ENCODE measurements at places on chromosomes 2 and 18.

- DNase-seq, result no peak
Measured at GRCh38 chr2:236887953-236888793, 197.5 kb upstream of the COPS8 start.

DNA sequence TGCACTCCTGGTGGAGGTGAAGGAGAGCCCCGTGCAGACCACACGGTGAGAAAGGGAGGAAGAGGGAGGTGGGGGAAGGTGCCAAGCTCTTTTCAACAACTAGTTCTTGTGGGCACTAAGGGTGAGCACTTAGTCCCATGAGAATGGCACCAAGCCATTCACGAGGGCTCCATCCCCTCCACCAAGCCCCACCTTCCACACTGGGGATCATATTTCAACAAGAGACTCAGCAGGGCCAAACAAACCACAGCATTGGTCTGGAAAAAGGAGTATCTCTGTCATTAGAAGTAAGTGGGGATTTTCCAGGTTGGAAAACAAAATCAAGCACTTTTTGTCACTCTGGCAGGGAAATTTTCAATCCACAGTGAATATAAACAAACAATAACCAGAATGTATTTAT is 38.4 kb downstream of the ZAP70 start:
- no peak for DNase-seq

- DNase-seq, result no peak
Measured at GRCh38 chr2:47631306-47631705, 151.6 kb upstream of the MSH6 start.

- DNase-seq, result no peak
Measured at GRCh38 chr2:43944915-43945314, 50.9 kb downstream of the LRPPRC start.

DNA sequence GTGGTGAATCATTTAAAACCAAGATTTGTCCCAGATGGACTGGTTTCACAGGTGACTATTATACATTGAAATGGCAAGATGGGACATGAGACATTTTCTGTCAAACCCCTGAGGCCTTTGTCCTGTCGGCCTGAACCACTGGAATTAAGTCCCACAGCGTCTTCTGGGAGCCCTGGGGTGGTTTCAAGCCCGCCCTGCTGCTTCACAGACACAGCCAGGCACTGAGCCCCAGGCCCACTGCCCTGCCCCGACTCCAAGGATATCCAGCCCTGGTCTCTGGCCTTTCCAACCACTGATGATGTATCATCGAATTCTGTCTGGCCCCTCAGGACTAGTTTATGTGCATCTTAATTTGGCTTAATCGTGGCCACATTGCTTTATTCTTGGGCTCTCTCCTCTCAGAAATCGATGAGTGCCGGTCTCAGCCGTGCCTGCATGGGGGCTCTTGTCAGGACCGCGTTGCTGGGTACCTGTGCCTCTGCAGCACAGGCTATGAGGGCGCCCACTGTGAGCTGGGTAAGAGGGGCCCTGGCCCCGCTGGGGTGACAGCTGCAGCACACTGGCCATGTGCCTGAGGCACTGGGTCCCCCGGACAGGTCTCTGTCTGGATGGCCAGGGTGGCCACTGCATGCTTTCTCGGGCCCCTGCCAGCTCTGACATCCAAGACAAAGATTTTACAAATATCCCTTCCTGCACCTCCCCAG is 39.5 kb downstream of the MTERF4 start:
- no peak for DNase-seq

Data from hematopoietic multipotent progenitor cell treated with erythropoietin and hydrocortisone succinate and interleukin-3 and kit ligand, for 8 days (in vitro differentiated cells).